ENCODE measurements at places on chromosomes 4 and X. TPM values are rescaled to one million over a fixed set of nuclear protein-coding genes. Genes with fewer than 3 reads are reported as not detected.

Gene SASH3
- not detected for total RNA-seq

Gene BBS7
- total RNA-seq = 8.3 TPM

Gene COX7B2
- not detected for total RNA-seq

Gene FAM114A1
- 173 TPM for total RNA-seq

Gene SPANXD
- not detected for total RNA-seq

Gene ODAPH
- not detected for total RNA-seq

Gene PFKFB1
- total RNA-seq = 0.23 TPM

Gene ETDA
- not detected for total RNA-seq

Gene HHIP
- 8.8 TPM for total RNA-seq

Gene TMEM150C
- total RNA-seq = 0.23 TPM

Gene RPS3A
- 3,625 TPM for total RNA-seq

Gene RBM10
- total RNA-seq = 39.0 TPM

Gene USP27X
- total RNA-seq = 0.58 TPM

Gene TMA16
- total RNA-seq = 20.4 TPM

Gene MAP3K15
- not detected for total RNA-seq

Gene LUZP4
- total RNA-seq = not detected

Gene CT45A5
- total RNA-seq = not detected

Gene COMMD8
- total RNA-seq = 39.7 TPM

Gene RAB41
- not detected for total RNA-seq

Gene CCSER1
- total RNA-seq = not detected

Gene CTAG1B
- total RNA-seq = not detected

Gene GUCY1A1
- total RNA-seq = 0.12 TPM

Gene TMEM154
- total RNA-seq = 2.3 TPM

Gene FRG2
- not detected for total RNA-seq

Gene SPANXN3
- total RNA-seq = not detected
